ENCODE measurements at places on chromosomes 12 and 14.

DNA sequence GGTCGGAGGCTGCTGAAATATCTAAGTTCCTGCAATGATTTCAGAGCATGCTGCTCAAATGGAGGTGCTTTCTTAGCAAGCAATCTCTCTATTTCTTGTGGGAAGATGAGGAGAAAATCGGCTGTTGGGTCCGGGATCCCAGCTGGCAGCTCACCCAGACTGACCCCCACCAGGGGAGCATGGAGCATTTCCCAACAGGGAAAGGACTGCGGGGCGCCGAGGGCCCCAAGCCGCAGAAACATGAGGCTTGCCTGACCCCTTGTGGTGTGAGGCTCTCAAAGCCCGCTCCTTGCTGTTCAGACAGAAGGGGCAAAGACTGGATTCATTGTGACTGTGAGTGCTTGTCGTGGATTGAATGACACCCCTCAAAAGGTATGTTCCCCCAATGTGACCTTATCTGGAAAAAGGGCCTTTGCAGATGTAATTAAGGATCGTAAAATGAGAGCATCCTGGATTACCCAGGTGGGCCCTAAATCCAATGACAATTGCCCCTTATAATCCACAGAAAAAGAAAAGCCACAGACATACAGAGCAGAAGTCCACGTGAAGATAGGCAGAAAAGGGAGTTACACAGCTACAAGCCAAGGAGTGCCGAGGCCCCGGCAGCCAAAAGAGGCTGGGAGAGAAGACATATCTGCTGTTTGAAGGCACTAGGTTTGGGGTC lies 116.3 kb upstream of the VASH1 start:
- DNase-seq, result peak; percentile 75

- DNase-seq, result no peak
Measured at GRCh38 chr14:99790978-99791376, 2.2 kb upstream of the EML1 start.

DNA sequence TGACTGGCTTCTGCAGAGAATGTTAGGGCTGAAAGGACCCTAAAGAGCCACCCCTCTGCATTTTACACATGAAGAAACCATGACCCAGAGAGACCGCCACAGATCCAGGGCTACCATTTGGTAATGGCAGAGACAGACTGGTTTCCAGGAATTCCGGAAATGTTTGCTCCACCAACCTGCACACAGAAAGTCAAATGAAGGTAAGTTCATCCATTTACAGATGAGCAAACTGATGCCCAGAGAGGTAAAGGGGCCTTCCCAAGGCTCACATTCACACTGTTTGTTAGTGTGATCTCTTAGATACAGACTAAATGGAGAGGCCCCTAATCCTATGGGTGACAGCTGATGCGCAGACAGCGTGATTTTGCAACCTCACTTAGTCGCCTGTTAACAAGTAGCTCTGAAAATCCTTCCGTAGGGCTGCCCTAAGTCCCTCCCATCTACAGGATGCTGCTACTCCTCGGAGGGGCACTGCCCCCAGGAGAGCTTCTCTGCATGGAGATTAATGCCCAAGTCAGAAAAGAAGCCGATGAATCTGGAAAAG lies 33.8 kb downstream of the ZFP36L1 start:
- DNase-seq, result no peak

GRCh38 chr14:106141242-106142220 lies 615.1 kb downstream of the TMEM121 start:
- no peak for DNase-seq

GRCh38 chr12:49026678-49027480 lies 8.3 kb upstream of the PRKAG1 start:
- no peak for DNase-seq

DNA sequence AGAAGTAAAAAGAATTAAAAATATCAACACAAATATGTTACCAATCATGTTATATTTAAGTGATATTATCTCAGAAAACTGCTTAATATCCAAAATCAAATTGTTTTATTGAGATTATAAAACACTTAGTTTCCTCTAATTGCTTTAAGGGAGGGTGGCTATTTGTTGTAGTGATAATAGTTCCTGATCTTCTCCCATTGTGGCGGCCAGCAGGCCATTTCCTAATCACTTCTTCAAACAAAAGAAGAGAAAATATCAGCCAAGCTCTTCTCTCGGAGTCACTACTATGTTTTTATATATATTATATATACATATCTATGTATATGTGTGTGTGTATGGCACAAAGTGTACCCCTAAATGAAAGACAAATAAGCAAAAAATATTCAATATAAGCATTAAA lies 31.5 kb downstream of the ERO1A start:
- DNase-seq, result no peak

- no peak for DNase-seq
Measured at GRCh38 chr14:53949201-53949600, 7.4 kb downstream of the BMP4 start.

DNA sequence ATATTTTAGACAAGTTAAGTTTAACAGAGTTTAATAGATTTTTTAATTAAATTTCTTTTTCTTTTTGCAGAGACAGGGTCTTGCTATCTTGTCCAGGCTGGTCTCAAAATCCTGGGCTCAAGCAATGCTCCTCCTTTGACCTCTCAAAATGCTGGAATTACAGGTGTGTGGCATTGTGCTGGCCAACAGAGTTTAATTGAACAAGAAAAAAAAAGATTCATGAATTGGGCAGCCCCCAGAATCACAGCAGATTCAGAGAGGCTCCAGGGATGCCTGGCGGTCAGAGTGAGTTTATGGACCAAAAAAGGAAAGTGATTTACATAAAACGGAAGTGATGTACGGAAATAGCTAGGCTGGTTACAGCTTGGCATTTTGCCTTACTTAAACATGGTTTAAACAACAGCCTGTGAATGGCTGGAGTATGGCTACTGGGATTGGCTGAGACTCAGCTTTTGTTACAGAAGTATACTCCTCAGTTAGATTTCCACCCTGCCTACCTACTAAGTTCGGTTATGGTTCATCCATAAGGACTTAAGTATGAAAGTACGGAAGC lies 14.5 kb upstream of the TESPA1 start:
- DNase-seq, result no peak
